NB4 (cell line): ENCODE measurements at places on chromosomes 7 and 10.

GRCh38 chr10:29543715-29544114 is 91.1 kb downstream of the SVIL start:
- no peak for DNase-seq

DNA sequence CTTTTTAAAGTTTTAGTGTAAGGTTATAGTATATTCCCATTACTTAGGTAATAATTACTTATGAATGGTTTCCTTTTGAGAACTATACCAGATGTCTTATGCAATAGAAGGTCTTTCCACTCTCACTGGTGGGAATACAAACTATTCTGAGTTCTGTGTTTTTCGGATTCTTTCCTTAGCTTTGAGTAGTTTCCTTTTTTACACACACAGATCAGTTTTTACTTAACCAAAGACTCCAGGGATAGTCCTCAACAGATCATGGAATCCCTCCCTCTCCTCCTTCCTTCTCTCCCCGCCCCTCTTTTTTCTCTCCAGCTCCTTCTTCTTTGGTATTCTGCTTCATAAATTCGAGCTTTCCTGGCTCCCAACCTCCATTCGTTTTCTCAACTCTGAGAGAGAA is 13.3 kb downstream of the COPG2 start:
- DNase-seq: no peak

- no peak for DNase-seq
These were observed 14.4 kb downstream of the VIPR2 start for GRCh38 chr7:159130199-159130775.

DNA sequence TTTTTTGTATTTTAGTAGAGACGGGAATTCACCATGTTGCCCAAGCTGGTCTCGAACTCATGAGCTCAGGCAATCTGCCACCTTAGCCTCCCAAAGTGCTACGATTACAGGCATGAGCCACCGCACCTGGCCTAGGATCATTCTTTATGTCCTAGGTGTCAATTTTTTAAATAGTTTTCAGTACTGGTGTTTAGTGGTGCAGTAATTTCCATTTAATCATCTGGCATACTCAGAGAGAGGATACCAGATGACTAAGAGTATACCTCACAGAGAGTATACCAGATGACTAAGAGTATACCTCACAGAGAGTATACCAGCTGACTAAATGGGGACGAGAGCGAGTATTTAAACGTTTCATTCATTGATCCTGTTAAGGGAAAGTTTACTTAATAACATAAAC is 37.3 kb upstream of the TMEM248 start:
- no peak for DNase-seq

- DNase-seq: no peak
These were observed 7.1 kb downstream of the CPA5 start for GRCh38 chr7:130351791-130352090.

DNA sequence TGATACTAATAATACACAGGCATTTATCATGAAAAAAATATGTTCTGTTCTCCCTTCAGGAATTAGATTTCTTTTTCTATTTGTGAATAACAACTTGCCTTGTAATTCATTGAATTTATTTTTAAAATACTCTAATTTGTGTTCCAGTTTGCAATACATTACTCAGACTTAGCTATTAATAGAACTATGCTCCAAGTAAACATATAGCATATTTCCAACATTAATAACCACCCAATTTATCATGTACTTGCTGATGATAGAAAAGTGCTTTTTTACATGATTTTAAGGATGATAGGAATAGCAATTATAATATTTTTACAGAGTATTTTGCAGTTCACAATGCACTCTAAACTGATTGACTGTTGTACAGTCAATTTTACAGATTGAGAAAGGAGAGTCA is 338.8 kb upstream of the SEMA3D start:
- DNase-seq: no peak

- DNase-seq: peak; percentile 38
These were observed 80.3 kb upstream of the SCIN start for GRCh38 chr7:12490107-12490688.

DNA sequence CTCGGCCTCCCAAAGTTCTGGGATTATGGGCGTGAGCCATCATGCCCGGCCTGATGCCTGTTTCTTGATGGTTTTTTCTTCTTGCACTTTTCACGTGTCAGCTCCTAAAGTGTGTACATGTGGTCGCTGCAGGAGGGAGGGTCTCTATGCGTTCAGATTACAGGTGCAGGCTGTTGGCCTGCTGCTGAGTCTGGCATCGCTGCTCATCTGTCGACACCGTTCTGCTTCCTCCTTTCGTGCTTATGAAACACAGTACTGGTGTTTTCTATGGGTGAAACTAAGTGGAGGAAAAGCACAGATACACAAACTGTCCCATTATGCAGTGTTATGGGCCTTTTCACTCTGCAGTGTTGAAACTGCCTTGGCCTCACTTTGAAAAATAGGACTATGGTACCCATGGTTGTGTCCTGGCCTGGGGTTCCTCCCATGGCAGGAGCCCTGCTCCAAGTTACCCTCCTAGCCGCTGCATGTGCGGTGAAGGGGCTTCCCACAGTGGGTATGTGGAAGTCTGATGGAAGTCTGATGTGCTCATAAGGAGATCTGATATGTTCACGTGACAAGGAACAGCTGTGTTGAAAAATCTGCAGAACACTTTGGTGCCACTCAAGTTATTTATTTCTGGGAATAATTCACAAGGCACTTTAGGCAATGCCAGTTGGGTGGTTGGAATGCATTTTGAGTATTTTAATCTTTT is 23.5 kb downstream of the OGDH start:
- peak; percentile 74 for DNase-seq

DNA sequence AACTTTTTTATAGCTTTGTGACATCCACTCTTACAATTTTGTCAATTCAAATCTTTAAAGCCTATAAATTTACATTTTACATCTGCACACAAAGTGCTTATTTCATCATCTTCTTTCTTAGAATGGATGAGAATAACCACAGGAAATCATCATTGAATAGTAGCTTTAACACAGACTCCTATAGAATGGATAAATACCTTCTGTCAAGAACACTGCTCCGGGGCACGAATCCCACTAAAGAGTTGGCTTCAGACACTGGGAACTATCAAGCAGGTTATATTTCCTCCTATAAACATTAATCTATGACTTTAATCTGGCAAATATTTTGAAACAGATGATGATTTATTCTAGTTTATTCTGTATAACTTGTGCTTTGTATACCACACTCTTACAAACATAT is 269.7 kb upstream of the TPK1 start:
- DNase-seq: no peak

DNA sequence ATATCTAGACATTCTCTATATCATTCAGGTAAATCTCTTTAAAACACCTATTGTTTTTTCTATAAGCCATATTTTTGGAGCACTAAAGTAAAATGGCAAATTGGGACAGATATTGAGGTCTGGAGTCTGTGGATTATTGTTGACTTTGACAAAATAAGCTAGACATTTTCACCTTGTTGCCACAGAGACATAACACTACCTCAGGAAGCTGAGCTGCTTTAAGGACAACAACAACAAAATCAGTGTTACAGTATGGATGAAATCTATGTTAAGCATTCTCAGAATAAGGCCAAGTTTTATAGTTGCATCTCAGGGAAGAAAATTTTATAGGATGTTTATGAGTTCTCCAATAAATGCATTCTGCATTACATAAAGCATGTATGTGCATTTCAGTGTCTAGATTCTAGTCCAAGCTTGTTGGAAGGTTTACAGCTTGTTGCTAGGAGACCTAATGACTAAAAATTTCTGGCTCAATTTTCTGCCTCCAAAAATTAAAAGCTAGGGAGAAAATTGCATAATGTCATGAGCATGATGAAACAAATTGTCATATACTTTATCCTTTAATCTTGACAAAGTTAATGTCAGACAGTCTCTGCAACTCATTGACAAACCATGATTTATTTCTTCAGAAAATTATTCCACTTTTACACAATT is 18.3 kb downstream of the LIPM start:
- no peak for DNase-seq

DNA sequence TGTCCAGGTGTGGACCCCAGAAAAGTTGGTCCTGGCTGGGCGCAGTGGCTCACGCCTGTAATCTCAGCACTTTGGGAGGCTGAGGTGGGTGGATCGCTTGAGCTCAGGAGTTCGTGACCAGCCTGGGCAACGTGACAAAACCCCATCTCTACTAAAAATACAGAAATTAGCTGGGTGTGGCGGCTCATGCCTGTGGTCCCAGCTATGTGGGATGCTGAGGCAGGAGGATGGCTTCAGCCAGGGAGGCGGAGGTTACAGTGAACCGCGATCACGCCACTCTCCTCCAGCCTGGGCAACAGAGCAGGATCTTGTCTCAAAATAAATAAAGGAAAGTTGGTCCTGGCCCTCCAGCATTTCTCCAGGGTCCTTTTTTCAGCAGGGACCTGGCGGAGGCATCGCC is 1.4 kb downstream of the NUDT1 start:
- DNase-seq: no peak

DNA sequence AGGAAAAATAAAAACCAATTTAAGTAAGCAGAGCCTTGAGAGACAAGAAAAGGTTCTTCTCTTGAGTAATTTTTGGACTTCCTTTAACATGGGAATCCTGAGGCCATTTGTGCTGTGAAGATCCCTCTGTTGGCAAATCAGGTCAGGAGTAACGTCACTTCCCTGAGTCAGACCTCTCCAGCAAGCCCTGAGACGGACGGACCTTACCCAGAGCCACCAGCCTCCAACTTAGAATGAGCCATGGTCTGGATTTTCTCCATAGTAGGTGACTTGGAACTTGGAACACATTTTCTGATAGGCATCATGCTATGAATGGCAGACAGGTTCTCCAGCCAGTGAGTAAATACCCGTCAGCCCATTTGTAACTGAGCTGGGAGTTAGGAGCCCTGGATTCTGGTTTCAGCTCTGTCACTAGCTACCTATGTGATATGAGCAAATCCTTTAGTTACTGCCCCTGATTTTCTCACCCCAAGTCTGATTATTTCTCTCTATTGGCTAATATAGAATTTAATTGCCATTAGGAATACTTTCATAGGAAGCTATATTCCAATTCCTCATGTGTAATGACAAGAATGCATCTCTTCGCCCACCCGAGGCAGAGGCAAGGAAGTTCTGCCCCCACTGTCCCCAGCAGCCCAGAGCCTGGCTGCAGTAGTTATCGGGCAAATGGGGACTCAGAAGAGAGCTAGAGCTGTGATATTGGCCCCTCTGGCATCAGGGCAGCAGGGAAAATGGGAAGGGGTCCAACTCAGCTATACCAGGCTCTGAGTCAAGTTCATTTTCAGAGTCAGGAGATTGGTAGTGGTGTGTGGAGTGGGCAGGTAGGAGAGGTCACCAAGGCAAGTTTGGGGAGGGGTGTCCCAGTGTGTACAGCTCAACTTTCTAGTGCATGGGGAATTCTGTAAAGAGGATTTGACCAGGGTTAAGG is 153.7 kb upstream of the AGK start:
- DNase-seq: no peak

DNA sequence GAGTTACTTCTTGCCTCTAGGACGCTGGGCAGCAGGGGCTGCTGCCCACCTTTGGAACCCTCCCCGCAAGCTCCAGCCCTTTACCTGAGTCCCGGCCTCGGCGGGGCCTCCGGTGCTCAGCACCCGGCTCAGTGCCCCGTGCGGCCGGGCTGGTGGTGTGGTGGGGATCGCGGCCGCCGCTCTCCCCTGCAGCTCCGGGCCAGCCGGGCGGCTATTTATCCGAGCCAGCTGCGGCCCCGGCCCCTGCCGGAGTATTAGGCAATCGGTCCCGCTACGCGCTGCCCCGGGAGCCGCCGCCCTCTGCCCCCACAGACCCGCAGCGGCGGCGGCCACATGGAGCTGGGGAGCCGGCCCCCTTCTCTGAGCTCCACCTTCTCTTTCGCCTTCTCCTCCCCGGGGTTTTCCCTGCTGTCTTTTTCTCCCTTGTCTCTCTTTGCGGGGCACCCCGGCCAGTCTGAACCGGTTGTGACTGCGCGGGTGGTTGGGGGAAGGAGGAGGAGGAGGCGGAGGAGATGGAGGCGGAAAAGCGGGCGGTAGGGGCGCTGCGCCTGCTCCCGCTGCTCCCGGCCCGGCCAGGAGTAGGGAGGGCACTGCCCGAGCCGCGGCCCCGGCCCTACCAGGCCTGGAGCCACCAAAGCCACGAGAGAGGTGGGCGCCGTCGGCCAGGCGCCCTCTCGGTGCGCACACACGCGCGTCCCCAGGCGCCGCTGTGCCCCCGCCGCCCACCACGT is at the start of gene SLC16A9:
SLC16A9 (minus strand) TSS at position 456 of the 731 bp plus-strand sequence. CDS start 25,559 bp downstream, outside the sequence.
- peak; percentile 62 for DNase-seq

- no peak for DNase-seq
These were observed 30.6 kb upstream of the FIGNL1 start for GRCh38 chr7:50480797-50481196.

- DNase-seq: no peak
These were observed 34.9 kb upstream of the SH2B2 start for GRCh38 chr7:102251531-102252365.

DNA sequence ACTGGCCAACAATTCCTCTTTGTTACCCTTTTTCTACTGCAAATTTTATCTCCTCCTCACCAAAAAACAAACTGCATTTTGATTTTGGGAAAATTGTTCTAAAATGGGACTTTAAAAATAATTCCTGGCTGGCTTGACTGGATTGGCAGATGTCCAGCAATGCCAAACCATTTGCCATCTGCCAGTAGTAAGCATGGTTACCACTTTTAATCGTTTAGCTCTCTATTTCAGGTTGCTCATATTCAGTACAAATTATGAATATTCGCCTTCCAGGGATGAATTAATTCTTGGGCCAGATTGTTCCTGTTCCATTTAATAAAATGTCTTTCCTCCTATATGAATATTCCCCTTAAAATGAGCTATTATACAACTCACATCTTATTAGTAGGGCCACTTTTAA is 35.7 kb downstream of the SMNDC1 start:
- no peak for DNase-seq

DNA sequence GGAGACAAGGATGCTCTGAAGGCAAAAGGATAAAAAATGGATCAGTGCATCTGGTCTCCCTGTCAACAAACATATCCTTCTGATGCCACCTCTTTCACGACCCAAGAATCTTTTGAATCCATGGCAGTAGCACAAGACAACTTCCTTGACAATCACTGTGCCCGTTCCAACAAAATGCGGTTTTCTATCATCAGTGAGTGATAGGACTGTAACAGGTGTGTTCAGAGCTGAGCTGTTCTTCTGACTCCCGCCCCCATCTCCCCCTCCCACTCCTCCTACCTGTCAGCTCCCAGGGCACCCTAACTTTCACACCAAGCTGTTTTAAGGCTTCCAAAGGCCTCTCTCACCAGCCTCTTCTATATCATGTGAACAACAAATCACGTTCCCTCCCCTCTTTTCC is 74.8 kb downstream of the PARD3 start:
- no peak for DNase-seq

GRCh38 chr7:167090-167855 is 25.1 kb upstream of the FAM20C start:
- DNase-seq: peak; percentile 82

DNA sequence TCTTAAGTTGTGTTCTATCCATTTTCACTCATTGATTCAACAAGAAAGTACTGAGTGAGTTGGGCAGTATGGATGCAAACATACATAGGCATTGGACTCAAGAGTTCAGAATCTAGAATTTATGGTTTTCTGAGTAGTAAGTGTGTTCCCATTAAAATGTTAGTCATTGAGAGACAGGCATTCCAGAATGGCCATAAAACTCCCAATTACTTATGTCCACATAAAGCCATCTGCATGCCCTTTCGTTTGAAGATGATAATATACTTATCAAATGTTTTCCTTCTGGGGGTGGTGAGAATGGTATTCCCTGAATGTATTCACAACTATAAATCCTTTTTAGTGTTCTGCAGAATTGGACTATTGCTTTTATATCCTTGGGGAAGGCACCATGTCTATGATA is 131.6 kb downstream of the CD36 start:
- DNase-seq: no peak
